ENCODE measurements at places on chromosomes 7 and 10. TPM values are rescaled to one million over a fixed set of nuclear protein-coding genes. Genes with fewer than 3 reads are reported as not detected.

DNA sequence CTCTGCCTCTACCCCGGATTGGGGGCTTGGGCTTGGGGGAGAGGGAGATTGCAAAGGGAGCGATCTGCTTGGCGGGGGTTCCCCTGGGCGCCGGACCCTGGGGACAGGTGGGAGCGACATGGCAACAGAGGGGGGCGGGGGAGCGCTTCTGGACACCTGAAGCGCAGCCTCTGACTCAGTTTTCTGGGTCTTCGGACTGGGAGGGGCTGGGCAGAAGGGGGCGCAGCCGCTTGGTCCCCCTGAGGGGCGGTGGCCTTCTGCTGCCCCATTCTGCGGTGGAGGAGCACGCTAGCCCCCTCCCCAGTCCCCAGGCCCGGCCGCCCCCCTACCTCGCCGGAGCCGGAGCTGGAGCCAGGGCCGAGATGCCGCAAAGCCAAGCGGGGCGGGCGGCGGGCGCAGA lies 380 bp downstream of the NAT16 start:
- H3K36me3 ChIP-seq = no peaks in the 10 kb centered on the region
- H3K27me3 ChIP-seq = peaks cover 67% of the 10 kb centered on the region
- DNase-seq = no peak
- H3K4me1 ChIP-seq = peaks cover 5% of the 10 kb centered on the region
- H3K27ac ChIP-seq = no peak overlapping the region

GRCh38 chr7:157021871-157022680 lies 11.6 kb upstream of the MNX1 start:
- no peak overlapping the region for H3K27ac ChIP-seq
- H3K36me3 ChIP-seq = no peaks in the 10 kb centered on the region

- H3K27ac ChIP-seq = no peak overlapping the region
- peaks cover 2% of the 10 kb centered on the region for H3K27me3 ChIP-seq
- H3K36me3 ChIP-seq = no peaks in the 10 kb centered on the region
- H3K4me3 ChIP-seq = no peak overlapping the region
- no peak for DNase-seq
Observed at GRCh38 chr10:132266594-132267161, 41.1 kb downstream of the STK32C start.

- H3K4me3 ChIP-seq = no peak overlapping the region
- H3K27ac ChIP-seq = no peak overlapping the region
- no peaks in the 10 kb centered on the region for H3K36me3 ChIP-seq
- H3K4me1 ChIP-seq = peaks cover 2% of the 10 kb centered on the region
Observed at GRCh38 chr7:47330561-47331178, 251.2 kb downstream of the TNS3 start.

Gene GALNT17
- not detected for total RNA-seq

Gene PRR15
- total RNA-seq = not detected

Gene STEAP1
- 0.50 TPM for total RNA-seq

- no peak overlapping the region for H3K27ac ChIP-seq
- H3K27me3 ChIP-seq = no peaks in the 10 kb centered on the region
- DNase-seq = no peak
- H3K36me3 ChIP-seq = no peaks in the 10 kb centered on the region
- no peaks in the 10 kb centered on the region for H3K4me1 ChIP-seq
- no peak overlapping the region for H3K4me3 ChIP-seq
Observed at GRCh38 chr7:19871102-19871501, 97.7 kb upstream of the TMEM196 start.

Gene HMX3
- not detected for total RNA-seq

DNA sequence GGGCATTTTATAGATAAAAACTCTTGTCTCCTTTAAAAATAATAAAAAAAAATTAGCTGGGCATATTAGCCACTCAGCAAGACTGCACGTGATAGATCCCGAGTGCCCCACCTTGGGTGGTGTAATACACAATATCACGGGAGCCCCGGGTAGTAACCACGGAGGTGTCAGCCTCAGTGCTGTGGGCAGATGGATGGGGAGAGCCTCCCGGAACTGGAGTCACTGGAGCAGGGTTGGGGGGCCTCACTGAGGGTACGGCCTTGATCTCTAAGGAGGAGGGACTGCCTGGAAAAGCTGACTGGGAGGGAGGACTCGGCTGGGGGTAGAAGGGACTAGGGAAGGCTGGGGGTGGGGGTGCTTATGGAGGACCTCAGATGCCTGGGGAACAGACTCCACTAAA lies 12.6 kb downstream of the LEP start:
- H3K27ac ChIP-seq = no peak overlapping the region
- peaks cover 6% of the 10 kb centered on the region for H3K27me3 ChIP-seq
- no peaks in the 10 kb centered on the region for H3K36me3 ChIP-seq
- H3K4me1 ChIP-seq = no peaks in the 10 kb centered on the region
- H3K4me3 ChIP-seq = no peak overlapping the region

DNA sequence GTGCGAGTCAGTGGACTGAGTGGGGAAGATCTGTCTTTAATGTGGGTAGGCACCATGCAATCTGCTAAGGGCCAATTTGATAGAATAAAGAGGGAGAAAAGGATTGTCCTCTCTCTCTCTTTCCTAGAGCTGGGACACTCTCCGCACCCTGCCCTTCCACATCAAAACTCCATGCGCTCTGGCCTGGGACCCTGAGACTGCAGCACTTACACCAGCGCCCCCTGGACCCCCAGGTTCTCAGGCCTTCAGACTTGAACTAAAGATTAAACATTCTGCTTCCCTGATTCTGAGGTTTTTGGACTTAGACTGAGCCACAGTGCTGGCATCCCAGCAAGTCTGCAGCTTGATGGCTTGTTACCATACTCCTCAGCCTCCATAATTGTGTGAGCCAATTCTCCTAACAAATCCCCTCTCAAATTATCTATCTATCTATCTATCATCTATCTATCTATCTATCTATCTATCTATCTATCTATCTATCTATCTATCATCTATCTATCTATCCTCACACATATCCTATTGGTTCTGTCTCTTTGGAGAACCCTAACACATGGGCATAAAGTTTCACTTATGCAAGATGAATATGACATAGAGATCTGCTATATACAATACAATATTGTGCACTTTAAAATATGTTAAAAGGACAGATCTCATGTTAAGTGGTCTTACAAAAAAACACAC lies 22.4 kb upstream of the OR2A5 start:
- H3K4me3 ChIP-seq = no peak overlapping the region
- no peak overlapping the region for H3K27ac ChIP-seq
- no peak for DNase-seq
- H3K4me1 ChIP-seq = peaks cover 2% of the 10 kb centered on the region

GRCh38 chr7:101243646-101244374 lies 1.1 kb downstream of the FIS1 start:
- H3K4me1 ChIP-seq = peaks cover 18% of the 10 kb centered on the region
- no peaks in the 10 kb centered on the region for H3K27me3 ChIP-seq
- peaks cover 36% of the 10 kb centered on the region for H3K36me3 ChIP-seq
- peak overlapping the region; percentile 92 for H3K4me3 ChIP-seq

DNA sequence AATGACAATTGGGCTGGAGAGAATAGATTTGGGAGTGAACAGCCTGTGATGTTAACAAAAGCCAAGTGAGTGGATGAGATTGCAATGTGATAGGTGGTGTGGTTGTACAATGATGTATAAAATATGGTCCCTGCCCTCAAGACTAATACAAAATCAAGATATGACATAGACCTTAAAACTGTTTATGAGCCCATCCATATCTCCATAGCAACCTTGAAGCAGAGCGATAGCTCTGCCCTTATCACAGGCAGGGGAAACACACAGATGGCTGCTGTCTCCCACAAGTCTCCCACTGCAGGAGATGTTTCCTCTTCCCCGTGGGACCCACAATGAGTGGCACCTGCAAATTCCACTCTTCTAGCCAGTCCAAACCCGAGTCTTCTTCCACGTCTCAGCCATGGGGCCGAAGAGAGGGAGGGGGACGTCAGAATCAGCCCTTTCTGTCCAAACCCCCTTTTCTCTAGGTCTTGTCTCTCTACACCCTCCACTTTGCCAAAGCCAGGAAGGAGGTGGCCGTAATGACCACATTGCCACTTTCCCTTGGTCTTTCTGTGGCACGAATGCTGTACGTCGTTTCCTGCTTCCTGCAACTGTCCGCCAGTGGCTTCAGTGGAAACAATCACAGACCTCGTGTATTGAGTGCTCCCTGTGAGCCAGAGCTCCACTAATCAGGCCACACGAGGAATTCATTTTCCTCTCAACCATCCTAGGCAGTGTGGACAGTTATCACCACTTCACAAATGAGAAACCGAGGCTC lies 7.5 kb upstream of the TBXAS1 start:
- H3K27ac ChIP-seq = no peak overlapping the region
- no peaks in the 10 kb centered on the region for H3K36me3 ChIP-seq
- H3K27me3 ChIP-seq = peaks cover 6% of the 10 kb centered on the region
- H3K4me3 ChIP-seq = no peak overlapping the region

DNA sequence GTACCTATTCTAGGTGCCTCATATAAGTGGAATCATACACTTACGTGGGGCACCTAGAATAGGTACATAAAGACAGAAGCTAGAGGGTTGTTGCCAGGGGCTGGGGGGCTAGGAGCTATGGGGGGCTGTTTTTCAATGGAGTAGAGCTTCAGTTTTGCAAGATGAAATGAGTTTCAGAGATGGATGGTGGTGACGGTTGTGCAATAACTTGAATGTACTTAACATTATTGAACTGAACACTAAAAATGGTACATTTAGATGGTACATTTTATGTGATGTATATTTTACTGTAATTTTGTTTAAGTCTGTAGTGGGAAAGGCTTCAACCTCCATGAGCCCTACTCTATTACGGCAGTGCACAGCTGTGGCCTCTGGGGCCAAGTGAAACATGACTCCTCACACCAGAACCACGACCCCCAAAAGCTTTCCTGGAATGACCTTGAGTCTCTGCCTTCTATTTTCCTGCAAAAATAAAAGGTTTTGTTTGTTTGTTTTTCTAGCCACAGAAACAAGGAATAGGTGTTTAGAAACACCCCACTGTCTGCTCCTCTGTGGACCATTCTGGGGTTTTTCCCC lies 147.3 kb upstream of the PLXNA4 start:
- H3K4me1 ChIP-seq = no peaks in the 10 kb centered on the region
- H3K4me3 ChIP-seq = no peak overlapping the region
- H3K27ac ChIP-seq = no peak overlapping the region
- DNase-seq = no peak
- no peaks in the 10 kb centered on the region for H3K27me3 ChIP-seq
- no peaks in the 10 kb centered on the region for H3K36me3 ChIP-seq

- no peak overlapping the region for H3K4me3 ChIP-seq
- no peak overlapping the region for H3K27ac ChIP-seq
- H3K4me1 ChIP-seq = peaks cover 3% of the 10 kb centered on the region
- no peaks in the 10 kb centered on the region for H3K27me3 ChIP-seq
- H3K36me3 ChIP-seq = peaks cover 20% of the 10 kb centered on the region
Observed at GRCh38 chr7:55387062-55387965, 22.2 kb downstream of the LANCL2 start.

DNA sequence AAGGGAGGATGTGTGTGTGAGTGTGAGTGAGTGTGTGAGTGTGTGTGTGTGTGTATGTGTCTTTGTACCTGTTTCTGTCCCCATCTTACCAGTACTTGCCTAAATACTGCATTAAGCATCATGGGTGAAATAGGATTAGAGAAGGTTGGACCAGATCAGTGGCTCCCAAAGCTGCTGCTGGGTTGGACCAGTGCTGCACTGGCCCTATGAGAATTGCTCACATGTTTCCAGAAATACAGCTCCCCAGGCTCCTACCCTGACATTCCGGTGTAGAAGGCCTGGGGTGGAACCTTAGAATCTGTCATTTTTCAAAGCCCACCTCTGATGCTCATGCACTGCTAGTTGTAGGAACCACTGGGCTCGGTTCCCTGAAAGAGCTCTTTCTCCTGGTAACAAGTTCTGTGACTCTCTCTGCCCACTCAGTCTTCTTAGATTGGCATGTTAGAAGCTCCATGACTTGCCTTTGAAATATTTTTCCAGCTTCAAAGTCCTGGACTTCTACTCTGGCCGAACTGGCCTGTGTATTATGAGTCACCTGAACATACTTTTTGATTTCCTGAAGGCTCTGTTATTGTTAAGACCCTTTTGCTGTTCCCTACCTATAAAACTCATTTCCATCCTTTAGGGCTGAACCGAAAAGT lies 224.7 kb downstream of the CUX1 start:
- H3K4me3 ChIP-seq = no peak overlapping the region
- H3K4me1 ChIP-seq = no peaks in the 10 kb centered on the region
- DNase-seq = no peak
- no peaks in the 10 kb centered on the region for H3K27me3 ChIP-seq
- H3K27ac ChIP-seq = no peak overlapping the region

- H3K36me3 ChIP-seq = no peaks in the 10 kb centered on the region
- H3K27me3 ChIP-seq = no peaks in the 10 kb centered on the region
- no peak for DNase-seq
- no peaks in the 10 kb centered on the region for H3K4me1 ChIP-seq
Observed at GRCh38 chr7:13963925-13964324, 25.5 kb downstream of the ETV1 start.

Data from activated T-helper 2 cell treated with anti-CD3 and anti-CD28 coated beads, Interferon-gamma antibody, Interleukin-2, Interleukin-4, amounts not matched to agents 10 μg/mL and 5 μg/mL and 100 μg/mL, durations not matched to agents 14 hours and 24 hours and 36 hours (primary cell).